Activated CD8-positive, alpha-beta memory T cell treated with anti-CD3 and anti-CD28 coated beads for 4 hours (primary cell): ENCODE measurements at places on chromosomes 2 and 18.
A peak's percentile ranks its signal among the peaks of the same experiment; 100 is the strongest.

GRCh38 chr2:25290811-25291495, 50.8 kb downstream of the DNMT3A start:
- no peak for DNase-seq

DNA sequence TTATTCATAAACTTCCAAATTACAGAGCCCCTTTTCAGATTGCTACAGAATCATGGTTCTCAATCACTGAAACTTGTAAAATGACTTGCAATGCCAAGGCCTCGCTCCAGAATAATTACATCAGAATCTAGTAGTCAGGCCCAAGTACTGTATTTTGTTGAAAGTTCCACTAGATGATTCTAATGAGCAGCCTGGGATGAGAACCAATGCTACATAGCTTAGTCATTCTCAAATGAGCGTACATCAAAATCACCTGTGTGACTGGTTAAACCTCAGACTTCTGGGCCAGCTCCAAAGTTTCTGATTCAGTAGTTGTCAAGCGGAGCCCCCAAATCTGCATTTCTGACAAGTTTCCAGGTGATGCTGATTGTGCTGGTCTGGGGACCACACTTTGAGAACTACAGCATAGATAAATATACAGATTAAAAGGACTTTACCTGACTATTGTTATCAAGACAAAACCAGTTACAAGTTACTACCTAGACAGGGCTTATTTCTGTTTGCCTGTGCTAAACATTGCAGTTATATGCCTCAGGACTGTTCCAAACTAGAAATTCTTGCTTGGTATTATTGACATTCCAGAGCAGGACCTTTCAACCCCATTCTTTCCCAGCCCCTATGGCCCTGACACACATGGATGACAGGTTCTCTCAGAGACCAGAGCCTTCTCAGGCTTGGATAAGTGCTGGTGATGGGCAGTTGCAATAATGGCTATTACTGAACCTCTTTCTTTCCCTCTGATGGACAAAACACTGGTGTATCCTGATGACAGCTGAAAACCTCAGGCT, 83.1 kb downstream of the UPP2 start:
- DNase-seq: no peak

- no peak for DNase-seq
Measured at GRCh38 chr18:13646633-13647032, 79.7 kb downstream of the FAM210A start.

GRCh38 chr18:36378205-36378604, 80.7 kb downstream of the FHOD3 start:
- no peak for DNase-seq

- no peak for DNase-seq
Measured at GRCh38 chr2:219551441-219552381, 7.9 kb downstream of the TMEM198 start.

GRCh38 chr2:48129293-48129950, 223.1 kb upstream of the FBXO11 start:
- DNase-seq: no peak

DNA sequence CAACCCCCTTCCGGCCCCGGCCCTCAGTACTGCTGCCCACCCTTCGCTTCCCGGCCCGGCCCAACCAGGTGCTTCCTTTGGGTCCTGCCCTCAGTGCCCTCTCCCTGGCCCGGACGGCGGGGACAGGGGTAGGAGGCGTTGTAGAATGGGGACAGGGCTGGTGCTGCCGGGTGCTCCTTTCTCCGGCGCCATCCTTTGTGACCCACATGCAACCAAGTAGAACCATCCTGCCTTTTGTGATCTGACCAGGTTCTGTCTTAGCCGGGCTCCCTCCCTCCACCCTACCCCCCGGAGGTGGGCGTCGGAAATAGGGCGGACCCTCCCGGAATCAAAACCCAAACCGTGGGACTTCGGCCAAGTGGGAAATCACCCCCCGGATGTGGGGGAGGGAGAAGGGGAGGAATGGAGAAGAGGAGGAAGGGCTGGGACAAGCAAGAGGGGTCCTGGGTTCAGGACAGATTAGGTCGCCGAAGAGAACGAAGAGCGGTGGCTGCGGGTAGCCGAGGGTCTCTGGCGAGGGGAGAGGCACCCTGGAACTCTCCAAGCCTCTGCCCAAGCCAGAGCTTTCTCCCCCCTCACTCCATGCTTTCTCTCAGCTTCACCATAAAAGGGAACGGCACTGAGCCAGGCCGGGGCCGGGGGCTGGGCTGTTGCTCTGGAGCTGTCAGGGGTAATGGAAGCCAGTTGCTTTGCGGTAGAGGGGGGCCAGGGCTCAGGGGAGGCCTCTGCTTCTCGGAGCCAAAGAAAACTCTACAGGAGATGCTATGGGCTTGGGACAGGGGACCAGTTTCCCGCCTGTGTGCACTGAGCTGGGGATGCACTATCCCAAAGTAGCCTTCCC, 756 bp upstream of the OST4 start:
- DNase-seq: no peak

GRCh38 chr2:11807156-11808015, 61.0 kb downstream of the LPIN1 start:
- no peak for DNase-seq

DNA sequence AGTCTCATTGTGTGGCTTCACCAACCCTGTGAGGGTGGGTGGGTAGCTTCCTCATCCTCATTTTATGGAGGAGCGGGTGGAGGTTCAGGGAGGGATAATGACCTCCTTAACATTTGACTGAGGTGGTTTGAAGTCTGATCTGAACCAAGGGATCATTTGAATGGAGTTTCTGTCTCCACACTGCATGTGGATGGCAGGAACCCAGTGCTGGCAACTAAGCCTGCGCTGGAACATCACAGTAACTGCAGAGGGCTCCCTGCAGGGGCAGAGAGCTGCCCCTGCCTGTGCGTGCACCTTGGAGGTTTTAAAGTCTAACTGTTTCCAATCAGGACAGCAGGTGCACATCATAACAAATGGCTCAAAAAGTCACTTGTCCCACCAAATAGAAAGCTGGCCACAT, 3.3 kb downstream of the AGAP1 start:
- no peak for DNase-seq

- no peak for DNase-seq
Measured at GRCh38 chr2:66032226-66032775, 402.6 kb upstream of the MEIS1 start.

DNA sequence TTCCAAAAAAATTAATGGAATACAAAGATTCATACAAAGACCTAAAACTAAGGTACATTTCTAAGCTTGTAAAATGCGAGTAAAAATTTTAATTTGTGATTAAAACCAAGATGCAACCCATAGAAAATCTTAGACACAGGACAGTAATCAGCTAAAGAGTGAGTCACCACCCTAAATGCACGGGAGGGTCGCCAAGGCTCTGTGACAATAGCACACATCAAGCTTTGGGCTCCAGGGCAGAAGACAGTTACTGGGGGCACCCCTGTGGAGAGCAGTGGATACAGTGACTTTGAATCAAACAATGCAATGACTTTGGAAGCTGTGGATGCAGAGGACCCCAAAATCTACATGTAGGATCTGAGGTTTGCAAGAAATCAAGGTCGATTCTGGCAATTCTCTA, 7.5 kb downstream of the FLACC1 start:
- DNase-seq: no peak

DNA sequence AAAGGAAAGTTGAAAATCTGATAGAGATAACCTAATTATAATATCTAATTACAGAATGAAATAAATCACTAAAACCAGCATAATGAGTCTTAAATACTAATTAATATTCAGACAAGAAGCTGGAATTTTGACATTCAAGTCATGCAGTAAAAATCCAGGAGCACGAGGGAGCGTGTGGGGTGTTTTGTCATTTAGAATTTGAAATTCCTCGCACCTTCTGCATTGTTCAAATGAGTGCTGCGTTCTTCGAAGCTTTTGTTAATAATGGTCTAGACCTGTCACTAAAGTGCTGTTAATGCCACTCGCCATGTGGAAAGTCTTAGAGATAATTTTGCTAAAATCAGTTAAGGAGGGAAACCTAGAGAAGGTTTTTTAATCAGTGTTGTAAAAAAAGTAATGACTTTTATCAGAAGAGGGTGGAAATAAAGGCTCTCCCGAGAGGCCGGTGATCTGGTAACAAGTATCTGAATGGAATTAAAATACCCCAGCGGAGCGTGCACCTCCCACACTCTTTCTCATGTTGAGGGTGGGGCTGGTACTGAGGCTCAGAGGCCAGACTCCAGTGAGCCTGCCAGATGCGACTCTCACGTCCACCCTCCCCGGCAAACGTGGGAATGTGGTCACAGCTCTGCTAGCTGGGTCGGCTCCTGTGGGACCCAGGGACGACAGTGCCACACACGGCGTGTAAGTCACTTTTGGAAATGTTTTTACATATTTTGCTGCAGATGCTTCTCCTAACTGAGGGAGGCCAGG, 69.4 kb upstream of the MYT1L start:
- no peak for DNase-seq

DNA sequence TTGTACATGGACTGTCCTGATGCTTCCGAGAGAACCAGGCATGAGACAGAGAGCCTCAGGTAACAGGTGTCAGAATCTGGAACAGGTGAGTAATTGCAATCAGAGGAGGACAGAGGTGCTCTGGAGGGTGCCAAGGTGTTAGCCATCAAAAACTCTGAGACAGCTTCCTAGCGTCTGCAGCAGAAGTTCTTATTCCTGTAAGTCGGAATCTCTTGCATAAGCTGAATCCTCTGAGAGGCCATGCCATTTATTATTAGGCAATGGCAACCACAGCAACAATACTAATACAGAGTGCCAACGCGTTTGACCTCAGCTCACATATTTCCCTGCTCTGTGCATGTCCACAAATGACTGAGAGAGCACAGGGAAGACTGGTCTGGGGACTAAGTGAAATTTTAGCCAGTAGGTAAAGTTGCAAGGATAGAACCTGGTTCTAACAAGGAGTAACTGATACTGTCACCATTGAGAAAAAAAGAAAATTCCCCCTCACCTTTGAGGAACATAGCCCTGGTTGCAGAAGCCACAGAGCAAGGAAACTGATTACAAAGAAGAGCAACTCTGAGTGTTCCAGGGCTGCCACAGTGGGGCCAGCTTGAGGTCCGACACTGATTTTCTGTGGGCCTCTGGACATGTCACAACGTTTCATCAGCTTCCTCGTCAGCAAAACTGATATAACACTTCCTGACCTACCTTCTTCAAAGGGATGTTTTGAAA, 55.1 kb upstream of the ACSL3 start:
- DNase-seq: no peak

DNA sequence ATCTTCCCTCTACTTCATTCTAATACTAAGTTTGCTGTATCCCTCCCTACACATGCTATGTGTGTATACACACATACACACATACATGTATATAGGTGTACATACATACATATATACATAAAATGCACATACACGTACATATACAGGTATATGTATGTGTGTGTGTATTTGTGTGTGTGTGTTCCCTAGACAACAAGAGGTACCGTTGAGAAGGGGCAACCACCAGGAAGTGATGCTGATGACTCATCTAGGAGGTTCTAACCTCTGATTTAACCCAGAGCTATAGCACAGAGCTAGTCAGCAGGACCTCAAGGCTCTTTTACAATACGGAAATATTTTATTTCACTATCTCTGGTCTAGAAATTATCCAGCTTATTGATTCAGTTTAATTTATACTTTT, 139.2 kb downstream of the LAMA3 start:
- DNase-seq: peak; percentile 42

DNA sequence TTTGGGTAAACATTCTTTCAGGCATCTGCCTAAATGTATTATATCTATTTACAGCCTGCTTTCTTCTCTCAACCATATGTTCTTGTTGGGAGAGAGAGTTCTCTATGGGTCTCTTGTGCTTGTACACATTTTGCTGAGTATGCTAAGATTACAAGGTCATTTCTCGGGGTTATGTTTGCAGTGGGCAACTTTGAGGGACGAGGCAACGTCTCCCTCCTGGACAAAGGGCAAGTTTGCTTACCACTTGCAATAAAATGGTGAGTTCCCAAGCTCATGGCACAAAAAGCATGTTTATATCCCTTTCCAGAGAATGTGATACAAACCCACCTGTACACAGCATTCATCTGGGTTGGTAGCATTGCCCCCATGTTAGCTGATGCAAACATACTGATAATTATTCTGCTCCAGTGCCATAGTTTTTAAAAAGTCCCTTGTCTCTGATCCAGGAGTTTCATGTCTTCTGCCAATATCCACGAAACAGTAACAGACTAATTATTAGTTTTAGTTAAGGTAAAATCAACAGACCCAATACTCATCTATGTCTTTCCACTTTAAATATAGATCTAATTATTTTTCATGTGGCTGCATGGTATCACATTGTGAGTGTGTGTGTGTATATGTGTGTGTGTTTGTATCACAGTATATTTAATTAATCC, 84.2 kb upstream of the MAPK4 start:
- no peak for DNase-seq

- no peak for DNase-seq
Measured at GRCh38 chr2:15427987-15428386, 133.1 kb downstream of the NBAS start.

- DNase-seq: no peak
Measured at GRCh38 chr2:215084080-215084479, 54.3 kb downstream of the ABCA12 start.

DNA sequence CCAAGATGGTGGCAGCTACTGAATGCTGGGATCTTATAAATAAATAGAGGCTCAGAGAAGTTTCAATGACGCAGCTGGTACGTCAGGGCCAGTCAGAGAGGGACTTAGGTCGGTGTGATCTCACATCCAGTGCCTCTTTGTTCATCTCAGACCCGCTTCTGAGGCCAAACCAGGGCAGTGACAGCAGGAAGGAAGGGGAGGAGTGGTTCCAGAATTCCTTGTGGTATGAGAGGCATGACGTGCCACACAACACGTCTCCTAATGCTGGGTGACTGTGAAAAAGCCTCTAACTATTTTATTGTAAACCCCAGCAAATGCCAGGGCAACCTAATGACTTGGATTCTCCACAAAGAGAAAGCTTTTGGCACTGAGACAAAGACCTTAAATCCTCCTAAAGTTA, 423.3 kb downstream of the LPIN1 start:
- no peak for DNase-seq

- DNase-seq: no peak
Measured at GRCh38 chr2:164542581-164543021, 78.7 kb downstream of the GRB14 start.

GRCh38 chr2:223952280-223952968, 4.8 kb upstream of the MRPL44 start:
- DNase-seq: no peak
